ENCODE measurements at places on chromosomes 2 and 18. TPM values are rescaled to one million over a fixed set of nuclear protein-coding genes. Genes with fewer than 3 reads are reported as not detected.
A peak's percentile ranks its signal among the peaks of the same experiment; 100 is the strongest.

DNA sequence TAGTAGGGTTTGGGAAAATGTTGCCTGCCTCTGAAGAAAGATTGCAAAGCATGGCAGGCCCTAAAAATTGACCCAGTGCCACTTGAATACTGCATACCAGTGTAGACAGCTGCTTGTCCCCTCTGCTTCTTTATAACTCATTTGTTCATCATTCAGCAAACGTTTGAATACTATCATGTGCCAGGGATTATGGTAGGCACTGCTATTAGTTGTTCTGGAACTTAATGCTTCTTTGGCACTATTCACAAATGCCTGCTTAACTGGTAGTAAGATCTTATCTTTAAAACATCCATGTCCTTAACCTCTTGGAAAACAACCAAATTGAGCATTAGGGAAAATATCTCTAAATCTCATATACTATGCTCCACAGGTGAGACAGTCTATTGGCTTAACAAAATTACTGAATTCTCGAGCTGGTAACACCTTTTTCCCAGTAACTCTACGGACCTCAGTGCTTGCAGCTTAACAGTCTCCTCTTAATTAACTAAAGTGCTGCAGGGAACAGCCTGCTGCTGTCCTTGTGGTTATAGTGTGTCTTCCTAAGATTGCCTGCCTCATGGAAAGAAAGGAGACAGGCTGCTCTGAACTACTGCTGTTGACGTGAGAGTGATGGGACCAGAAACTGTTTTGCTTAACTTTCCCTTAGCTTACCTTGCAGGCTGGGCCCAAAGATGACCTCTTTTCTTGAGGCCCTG is 93.2 kb downstream of the MIB1 start:
- no peaks in the 10 kb centered on the region for H3K27me3 ChIP-seq
- H3K36me3 ChIP-seq, result no peaks in the 10 kb centered on the region
- no peaks in the 10 kb centered on the region for H3K4me1 ChIP-seq

DNA sequence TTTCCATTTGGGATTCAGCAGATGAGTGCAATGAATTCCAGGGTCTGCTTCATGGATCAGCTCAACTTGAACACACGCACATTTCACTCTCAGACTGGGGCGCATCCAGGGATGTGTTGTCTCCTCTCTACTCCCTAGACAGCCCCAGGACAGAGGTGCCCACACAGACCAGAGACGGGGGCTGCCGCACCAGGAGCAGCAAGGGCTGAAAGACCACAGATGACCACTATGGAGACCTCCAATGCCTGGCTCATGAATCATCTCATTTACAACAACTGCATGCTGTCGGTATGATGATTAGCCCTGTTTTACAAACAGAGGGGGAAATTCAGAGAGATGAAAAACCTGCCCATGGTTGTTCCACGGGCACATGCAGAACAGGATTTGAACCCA is 63.1 kb downstream of the CYP26B1 start:
- peaks cover 3% of the 10 kb centered on the region for H3K27me3 ChIP-seq
- DNase-seq, result no peak
- H3K27ac ChIP-seq, result peak overlapping the region; percentile 4
- H3K4me3 ChIP-seq, result no peak overlapping the region

DNA sequence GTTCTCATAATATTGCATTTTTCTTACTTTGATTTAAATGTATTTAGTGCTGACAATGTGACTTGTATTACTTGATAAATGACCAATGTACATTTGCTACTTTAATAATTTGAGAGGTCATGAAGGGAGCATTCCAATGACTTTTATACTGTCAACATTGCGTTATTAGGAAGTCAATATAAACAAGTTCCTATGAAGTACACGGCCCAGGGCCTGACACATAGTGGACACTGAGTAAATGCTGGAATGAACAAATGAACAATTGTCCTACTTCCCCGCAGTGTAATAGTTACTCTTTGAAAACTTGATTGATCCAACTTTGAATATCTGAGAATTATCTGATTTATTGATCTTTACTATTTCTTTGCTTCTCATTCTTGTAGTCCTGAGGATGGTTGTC is 47.3 kb downstream of the PKP4 start:
- no peaks in the 10 kb centered on the region for H3K36me3 ChIP-seq
- DNase-seq, result no peak
- no peak overlapping the region for H3K27ac ChIP-seq
- peaks cover 27% of the 10 kb centered on the region for H3K4me1 ChIP-seq
- H3K4me3 ChIP-seq, result no peak overlapping the region

DNA sequence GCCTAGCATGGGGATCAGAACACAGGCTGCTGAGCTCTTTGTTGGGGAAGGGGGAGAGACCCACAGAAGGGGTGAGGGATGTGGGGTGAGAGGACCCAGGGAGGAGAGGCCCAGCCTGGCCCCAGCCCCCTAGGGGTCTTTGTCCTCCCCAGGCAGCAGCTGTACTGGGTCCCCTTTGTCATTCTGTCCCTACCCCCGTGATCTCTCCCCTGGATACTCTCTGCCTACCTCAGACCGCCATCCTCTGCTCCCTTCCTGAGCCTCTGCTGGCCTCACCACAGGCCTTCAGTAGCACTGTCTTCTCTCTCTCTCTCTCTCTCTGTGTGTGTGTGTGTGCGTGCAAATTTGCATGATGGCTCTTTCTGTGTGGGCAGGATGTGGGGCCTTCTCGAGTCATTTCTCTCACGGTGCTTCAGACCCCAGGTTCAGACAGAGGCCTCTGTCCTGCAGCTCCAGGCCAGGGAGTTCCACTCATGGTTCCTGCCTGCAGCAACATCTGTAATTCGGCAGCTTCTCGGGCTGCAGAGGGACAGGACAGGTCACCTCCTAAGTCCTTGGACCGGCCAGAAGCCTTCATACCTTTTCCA is 1.4 kb downstream of the PSD4 start:
- DNase-seq, result no peak
- H3K36me3 ChIP-seq, result no peaks in the 10 kb centered on the region
- no peak overlapping the region for H3K4me3 ChIP-seq

GRCh38 chr2:71609029-71609428 is 155.7 kb downstream of the DYSF start:
- H3K27ac ChIP-seq, result no peak overlapping the region
- no peak for DNase-seq
- H3K4me1 ChIP-seq, result no peaks in the 10 kb centered on the region
- no peaks in the 10 kb centered on the region for H3K36me3 ChIP-seq

- H3K36me3 ChIP-seq, result no peaks in the 10 kb centered on the region
- DNase-seq, result no peak
- H3K4me3 ChIP-seq, result no peak overlapping the region
- H3K27me3 ChIP-seq, result no peaks in the 10 kb centered on the region
- no peak overlapping the region for H3K27ac ChIP-seq
- H3K4me1 ChIP-seq, result peaks cover 9% of the 10 kb centered on the region
Observed at GRCh38 chr18:23506393-23506792, 3.1 kb downstream of the RMC1 start.

- no peaks in the 10 kb centered on the region for H3K4me1 ChIP-seq
- H3K27ac ChIP-seq, result no peak overlapping the region
Observed at GRCh38 chr2:79935771-79936657, 368.5 kb downstream of the LRRTM1 start.

Gene MEP1B
- 0.36 TPM for total RNA-seq

Gene ADRA2B
- 0.87 TPM for total RNA-seq

Gene RAB17
- 58.3 TPM for total RNA-seq

Gene GAREM2
- 4.7 TPM for total RNA-seq

Gene AMER3
- 1.00 TPM for total RNA-seq

Measured in hepatocyte (in vitro differentiated cells).